Activated effector memory CD4-positive, alpha-beta T cell treated with Interleukin-2 at 50 U/mL for 16 hours (primary cell): ENCODE measurements at places on chromosomes 4 and X.

DNA sequence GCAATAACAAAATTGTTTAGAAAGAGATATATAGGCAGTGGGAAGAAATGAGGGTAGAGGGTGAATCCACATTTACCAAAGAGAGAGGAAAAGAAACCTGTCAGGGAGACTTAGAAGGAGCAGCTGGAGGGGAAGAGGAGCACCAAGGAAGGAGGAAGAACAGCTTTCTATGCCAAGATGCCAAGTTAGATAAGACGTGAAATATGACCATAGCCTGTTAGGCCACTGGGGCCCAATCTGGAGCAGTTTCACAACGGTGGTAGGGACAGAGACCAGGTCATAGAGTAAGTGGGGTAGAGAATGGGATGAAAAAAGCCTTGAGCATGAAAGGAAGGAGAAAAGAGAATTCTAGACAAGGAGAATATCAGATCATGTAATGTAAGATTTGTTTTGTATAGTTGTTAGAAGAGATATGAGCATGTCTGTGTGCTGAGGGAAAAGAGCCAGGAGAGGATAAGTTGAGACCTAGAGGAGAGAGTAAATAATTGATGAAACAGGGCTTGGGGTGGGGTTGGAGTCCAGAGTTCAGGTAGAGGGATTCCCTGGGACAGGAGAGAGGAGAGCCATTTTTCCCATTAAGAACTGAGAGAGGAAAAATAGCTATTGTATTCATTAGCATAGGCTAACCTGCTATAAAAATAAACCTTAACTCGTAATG, 4.4 kb upstream of the SOWAHB start:
- DNase-seq: no peak

GRCh38 chr4:160846121-160846520, 1317.7 kb downstream of the FSTL5 start:
- no peak for DNase-seq

- no peak for DNase-seq
These were observed 41.8 kb upstream of the MAGED1 start for GRCh38 chrX:51851507-51852085.

DNA sequence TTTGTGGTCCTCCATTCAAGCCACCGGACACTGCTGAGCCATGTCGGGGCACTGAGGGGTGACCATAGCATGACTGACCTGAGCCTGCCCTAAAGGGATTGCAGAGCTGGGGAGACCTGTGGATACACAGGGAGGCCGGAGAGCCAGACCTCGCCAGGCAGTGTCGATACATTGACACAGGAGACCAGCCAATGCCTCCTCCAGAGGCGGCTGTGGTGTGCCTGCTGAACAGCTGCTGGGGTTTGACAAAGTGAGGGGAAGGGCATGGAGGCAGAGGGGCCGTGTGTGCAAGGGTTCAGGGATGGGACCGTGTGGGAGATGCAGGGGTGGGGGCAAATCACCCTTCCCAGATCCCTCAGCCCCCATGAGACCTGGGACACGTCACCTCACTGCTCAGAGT, 48.0 kb downstream of the PPP2R2C start:
- DNase-seq: no peak

DNA sequence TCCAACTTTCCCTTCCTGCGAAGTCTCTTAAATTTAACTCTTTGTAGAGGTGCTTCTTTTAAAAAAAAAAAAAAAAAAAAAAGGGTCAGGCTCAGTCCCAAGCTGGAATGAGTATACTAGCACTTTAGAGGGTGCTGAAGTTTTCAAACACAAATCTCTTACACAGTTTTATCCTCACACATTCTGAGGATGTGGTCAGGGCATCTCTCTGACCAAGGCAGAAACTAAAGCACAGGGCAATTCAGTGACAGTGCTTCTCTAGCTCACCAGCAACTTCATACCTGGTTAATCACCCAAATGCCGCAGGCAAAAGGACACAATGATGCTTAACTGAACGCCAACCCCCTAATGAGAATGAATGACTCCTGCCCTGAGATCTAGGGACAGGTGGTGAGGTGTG, 9.8 kb upstream of the PGM2 start:
- no peak for DNase-seq

- no peak for DNase-seq
These were observed 124.7 kb downstream of the CBR4 start for GRCh38 chr4:168885400-168885799.

GRCh38 chr4:186710521-186711119, 13.0 kb downstream of the FAT1 start:
- DNase-seq: no peak
